ENCODE measurements at places on chromosomes 2 and 18.

- no peak for DNase-seq
Measured at GRCh38 chr2:9535177-9535576, 20.5 kb downstream of the ADAM17 start.

DNA sequence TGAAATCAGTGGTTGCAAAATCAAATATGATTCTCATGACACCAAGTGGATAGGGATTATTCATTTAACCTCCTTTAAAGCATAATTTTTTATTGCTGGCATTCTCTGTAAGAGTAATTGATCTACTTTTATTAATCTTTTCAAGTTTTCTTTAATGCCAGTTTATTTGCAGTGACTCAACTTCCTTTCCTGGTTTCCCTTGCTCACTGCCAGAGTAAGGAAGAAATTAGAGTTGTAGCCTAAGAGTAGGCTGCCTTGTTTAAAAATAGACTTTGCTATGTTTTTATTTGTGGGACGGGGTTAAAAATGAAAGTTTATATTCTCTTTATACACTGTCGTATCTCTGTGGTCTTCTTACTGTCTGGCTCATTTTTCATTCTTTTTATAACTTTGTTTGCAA, 148.6 kb downstream of the WDR7 start:
- DNase-seq = no peak

GRCh38 chr2:18474700-18475099, 85.8 kb downstream of the RDH14 start:
- no peak for DNase-seq

DNA sequence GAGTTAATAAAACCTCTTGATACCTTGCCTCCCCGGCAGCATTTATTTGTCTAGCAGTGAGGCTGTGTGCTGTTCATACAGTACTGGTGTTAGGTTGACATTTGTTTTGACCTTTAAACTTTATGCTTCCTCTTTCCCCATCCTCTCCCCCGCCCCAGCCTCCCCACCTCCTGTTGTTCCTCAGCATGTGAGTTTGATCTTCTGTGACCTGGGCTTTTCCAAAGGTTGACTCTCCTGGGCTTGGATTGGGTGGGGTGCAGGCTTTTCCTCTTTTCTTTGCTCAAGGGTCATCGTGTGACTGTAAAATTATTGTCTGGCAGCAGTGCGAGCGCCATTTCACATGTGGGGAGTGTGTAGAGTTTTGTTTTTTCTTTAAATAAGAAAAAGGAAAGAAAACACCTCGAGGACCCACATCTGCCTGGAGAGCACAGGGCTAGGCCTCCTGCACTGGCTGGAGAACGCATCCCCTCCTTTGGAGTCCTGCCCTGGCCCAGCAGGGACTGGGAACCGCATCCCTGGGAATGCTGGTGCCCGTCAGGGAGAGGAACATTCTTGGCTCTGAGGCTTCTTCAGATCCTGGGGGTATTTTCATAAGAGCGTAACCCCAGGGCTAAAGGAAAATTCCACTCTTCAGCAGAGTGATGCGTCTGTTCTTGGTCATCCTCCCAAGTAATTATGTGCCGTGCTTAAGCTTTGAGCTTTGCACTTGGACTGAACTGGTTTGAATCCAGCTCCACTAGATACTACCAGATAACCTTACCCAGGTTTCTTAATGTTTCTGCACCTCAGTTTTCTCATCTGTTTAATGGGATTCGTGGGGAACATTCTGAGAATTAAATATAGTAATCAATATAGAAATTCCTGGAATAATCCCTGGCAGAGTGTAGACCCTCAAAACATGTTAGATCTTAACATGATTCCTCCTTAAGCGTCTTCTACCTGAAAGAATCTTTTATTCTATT, 91.5 kb downstream of the SETBP1 start:
- DNase-seq = no peak

All from stimulated activated CD4-positive, alpha-beta T cell treated with anti-CD3 and anti-CD28 coated beads, Interleukin-1b, Interleukin-23, amount 100 ng/mL, for 1 hour (primary cell).